ENCODE measurements at places on chromosomes 4 and X.
A peak's percentile ranks its signal among the peaks of the same experiment; 100 is the strongest.

DNA sequence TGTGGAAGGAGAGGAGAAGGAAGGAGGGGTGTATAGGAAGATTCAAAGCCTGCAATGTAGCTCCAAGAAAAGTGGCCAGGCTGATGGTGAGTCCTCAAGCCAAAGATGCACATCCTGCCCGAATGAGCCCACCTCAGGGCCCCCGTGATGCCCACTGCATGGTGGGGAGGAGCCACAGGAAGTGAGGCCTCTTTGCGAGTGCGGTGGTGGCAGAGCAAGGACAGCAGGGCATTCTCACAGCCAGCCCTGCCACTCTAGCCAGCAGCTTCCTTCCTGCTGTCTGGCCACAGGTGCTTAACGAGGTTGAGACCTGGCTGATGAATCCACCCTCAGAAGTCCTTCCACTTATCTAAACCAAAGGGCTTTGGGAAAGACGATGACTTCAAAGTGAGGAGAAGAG lies 55.8 kb downstream of the BCOR start:
- no peak for DNase-seq

DNA sequence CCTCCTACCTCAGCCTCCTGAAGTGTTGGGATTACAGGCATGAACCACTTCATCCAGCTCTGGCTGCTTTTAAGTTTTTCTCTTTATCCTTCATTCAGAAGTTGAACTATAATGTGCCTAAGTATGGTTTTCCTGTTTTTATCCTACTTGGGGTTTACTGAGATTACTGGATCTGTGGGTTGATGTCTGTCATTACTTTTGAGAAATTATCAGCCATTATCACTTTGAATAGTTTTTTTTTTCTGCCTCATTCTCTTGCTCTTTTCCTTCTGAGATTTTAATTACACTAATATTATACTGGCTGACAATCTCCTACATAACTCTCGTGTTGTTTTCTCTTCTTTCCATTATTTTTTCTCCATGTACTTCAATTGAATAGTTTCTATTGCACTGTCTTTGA lies 47.6 kb upstream of the MORC4 start:
- DNase-seq = no peak

DNA sequence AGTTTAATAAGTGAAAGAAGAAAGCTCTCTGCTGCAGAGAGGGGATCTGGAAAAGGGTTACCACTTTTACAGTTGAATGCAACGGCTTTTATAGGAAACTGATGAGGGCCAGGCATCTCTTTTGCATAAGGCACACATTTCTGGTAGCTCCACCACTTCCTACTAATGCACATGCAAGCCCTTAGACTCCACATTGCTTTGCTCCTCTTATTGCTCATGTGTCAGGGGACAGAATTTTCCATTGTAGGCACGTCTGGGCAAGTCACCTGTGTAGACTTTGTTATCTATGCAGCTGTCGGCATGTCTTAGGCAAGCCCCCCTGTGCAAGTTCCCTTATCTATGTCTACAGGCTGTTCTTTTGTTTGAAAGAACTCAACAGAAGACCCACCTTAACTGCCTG lies 294.6 kb upstream of the STS start:
- DNase-seq = no peak

DNA sequence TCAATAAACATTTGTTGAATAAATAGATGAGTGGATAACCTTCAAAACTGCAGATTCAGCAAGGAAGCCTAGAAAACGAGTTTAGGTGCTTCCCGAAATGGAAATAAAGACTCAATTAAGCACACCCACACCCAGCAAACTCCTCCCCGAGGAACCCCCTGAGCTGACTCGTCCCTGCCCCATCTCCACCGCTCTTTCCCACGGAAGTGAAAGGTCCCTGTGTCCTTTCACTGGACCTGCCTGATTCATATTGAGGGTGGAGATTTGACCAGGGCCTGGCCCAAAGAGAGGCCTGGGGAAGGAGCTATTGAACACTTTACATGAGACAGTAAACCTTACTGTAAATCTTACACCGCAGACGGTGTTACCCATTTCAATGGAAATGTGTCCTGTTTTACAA lies 129.1 kb downstream of the CPZ start:
- DNase-seq = no peak

GRCh38 chr4:4990857-4991540 lies 28.3 kb downstream of the CYTL1 start:
- DNase-seq = no peak

- no peak for DNase-seq
Observed at GRCh38 chr4:149701435-149702156, 114.0 kb downstream of the IQCM start.

- DNase-seq = no peak
Observed at GRCh38 chrX:154795016-154795415, 10.3 kb downstream of the MPP1 start.

DNA sequence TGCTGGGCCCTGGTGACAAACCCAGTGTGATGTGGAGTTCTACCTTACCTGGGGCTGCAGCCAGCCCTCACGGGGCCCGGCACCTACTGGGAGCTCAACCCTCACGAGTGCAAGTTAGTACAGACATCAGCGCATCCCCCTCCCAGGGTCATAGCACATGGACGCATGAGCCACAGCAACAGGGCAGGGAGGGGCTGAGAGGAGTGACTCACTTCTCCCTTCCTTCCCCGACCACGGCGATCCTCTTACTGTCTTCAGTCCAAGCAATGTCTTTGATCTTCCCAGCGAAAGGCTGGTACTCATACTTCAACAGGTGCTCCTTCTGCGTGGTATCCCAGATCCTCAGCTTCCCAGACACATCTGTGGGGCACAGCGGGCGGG lies 17.8 kb downstream of the WDR1 start:
- peak; percentile 57 for DNase-seq

DNA sequence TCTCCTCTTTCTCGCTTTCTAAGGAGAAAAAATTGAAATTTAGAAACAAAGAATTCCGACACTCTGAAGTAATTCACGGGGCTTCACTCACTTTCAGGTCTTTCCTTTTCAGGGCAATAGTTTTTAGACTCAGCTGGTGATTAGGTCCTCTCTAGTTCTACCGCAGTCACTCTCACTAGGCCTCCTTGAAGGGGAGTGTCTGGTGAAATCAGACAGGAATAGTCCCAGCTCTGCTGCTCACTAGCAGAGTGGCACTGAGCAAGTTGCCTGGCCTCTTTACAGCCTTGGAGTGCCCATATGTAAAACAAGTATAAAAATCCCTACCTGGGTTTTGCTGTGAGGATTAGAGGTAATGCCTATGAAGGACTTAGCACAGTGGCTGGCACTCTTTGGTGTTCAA lies 64.1 kb downstream of the NEUROG2 start:
- no peak for DNase-seq

DNA sequence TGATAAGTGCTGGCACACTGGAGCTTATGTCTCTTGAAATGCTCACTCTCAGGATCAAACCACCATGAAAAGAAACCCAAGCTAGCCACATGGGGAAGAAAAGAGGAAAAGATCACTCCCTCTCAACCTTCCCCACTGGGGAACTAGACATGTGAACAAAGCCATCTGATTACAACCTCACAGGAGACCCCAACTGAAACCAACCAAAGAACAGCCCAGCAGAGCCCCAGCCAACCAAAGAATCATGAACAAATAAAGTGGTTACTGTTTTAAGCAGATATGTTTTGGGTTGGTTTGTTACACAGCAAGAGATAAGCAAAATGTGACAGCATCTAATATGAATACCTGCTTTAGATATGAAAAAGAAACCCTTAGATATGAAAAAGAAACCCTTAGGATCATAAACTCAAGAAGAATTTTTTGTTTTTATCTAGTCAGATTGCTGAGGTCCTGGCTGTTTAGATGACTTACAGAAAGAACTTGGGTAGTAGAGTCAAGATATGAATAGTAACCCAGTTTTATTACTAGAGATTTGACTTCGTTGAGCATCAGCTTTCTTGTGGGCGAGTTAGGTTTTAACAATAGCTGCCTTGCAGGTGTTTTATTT lies 23.7 kb upstream of the TLR7 start:
- DNase-seq = no peak

DNA sequence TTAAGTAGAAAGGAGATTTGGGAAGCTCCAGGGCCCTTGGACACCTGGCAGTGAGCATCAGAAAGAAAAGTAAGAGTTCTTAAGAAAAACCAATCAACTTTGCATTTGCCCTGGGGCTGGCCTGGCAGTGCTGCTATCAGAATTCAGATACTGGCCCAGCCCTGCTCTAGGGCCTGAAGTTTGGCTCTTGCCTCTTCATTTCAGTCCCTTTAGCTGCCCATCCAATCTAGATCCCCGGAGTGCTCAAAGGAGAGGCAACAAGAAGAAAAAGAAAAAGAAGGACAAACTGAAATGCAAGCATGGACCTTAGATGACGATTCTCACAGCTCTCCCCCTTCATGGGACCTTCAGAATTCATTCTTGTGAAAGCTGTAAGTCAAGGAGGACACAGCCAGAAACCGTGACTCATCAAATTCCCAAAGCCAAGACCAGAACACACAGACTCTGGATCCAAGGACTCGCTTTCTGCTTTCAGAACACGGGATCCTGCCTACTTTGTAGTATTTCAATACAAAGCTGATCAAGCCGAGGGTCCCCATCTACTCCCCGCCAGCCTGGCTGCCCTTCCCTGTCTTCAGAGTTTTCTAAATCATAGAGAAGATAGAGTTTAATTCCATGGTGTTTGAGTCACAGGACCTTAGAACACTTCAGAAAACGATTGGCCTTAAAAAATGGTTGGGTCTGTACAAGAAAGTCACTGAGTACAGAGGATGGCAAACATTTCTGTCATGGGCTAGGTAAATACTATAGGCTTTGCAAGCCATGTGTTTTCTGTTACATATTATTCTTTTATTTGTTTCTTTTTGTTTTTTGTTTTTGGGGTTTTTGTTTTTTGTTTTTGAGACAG lies 103.7 kb downstream of the RBM47 start:
- no peak for DNase-seq

DNA sequence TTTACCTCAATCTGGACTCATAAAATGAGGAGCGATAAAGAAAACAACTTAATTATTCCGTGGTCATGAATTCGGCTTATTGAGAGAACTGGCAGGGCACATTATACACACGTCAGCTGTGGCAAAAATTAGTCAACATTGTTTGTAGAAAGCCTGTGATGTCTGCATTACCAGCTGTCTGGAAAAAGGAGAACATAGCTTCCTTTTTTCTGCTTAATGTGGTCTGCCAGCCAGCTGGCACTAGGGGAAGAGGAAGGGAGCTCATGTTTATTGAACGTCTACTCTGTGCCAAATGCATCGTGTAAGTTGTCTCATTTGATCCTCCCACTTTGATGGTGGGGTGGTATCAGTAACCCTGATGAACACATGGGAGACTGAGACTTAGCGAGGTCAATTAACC lies 367.6 kb downstream of the ARHGAP24 start:
- peak; percentile 1 for DNase-seq

- DNase-seq = no peak
Observed at GRCh38 chr4:83568062-83568461, 32.2 kb downstream of the GPAT3 start.

DNA sequence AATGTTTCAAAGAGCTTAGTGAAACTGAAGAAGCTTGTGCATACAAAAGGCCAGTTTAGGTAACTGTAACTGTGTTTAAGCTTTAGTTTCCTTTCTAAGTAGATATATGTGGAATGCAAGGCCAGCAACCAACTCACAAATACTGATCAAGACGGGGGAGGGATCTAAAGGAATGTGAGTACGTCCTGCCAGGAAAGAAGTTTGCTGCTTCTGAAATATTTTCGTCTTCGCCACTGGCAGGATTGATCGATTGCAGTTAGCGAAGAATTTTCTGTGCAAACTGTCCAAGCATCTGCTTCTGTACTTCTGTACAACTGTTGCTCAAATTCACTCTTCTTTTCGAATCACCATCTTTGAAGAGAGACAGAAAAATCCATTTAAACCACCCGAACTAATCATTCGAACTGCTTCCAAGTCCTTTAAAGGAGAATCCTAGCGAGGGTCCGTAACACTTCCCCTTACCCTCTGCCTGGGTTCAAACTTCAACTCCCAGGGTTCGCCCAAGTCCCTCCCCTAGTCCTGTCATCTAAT lies 373 bp upstream of the INTS6L start:
- no peak for DNase-seq

DNA sequence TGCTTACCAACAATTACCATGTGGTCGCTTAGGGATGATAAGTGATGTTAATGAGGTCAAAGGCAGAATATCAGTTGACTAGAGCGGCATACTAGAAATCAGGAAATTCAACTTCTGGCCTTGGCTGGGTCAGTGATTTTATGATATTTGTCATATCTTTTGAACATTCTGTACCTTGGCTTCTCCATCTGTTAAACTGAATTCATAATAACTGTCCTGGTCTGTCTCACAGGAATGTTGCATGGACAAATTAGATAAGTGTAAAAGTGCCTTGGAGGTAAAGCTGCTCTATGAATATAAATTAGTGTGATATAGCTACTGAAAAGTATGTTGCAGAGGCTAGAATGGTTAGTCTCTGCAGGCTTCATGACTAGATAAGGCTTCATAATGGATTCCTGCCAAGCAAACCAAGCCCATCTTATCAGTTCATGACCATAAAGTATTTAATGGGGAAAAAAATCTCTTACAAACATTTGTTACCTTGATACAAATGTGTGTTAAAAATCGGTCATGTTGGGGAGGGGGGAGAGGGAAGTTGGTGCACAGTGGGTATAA lies 104.6 kb upstream of the BMPR1B start:
- no peak for DNase-seq

- no peak for DNase-seq
Observed at GRCh38 chr4:59054086-59054485, 1943.9 kb upstream of the IGFBP7 start.

DNA sequence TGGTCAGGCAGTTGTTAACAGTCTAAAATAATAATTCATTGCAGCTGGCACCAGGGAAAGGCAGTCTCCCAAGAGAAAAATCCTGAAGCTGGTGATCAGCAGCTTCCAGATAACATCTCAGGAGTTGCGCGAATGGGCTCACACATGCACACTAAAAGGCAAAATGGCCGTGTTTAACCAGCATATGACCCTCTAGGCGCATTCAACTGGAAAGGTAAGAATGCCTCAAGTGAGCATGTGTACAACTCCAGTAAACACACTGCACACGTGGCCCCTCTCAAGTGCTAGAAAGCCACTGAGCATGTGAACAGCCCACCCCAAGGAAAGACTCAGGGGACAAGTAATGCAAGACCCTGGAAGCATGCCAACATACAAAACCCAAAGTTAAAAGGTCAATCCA lies 33.1 kb downstream of the STPG2 start:
- no peak for DNase-seq

- DNase-seq = no peak
Observed at GRCh38 chr4:121765971-121766538, 1.1 kb upstream of the SMIM43 start.

DNA sequence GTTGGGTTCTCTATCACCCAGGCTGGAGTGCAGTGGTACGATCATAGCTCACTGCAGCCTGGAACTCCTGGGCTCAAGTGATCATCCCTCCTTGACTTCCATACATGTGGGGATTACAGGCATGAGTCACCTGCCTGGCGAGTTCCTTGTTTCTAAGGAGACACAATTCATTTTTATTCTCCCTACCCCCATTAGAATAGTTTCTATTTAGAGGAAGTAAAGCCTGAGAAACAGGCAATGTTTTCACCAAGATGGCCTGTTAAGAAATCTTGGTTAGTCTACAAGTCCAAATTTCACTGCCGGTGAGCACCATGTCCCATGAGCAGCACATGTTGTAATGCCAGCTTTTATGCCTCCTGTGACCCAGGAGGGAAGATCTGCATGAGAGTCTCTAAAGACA lies 5.7 kb downstream of the CYBB start:
- DNase-seq = no peak
